Hippocampal formation (tissue), 2 donors: ENCODE measurements at places on chromosomes 13 and 19.

- DNase-seq = no peak
Observed at GRCh38 chr13:40653527-40654318, 12.7 kb downstream of the FOXO1 start.

- peak; percentile 60 for DNase-seq
Observed at GRCh38 chr19:11137542-11138384, 17.8 kb downstream of the SPC24 start.

- no peak for DNase-seq
Observed at GRCh38 chr13:77817521-77817920, 101.1 kb downstream of the EDNRB start.

DNA sequence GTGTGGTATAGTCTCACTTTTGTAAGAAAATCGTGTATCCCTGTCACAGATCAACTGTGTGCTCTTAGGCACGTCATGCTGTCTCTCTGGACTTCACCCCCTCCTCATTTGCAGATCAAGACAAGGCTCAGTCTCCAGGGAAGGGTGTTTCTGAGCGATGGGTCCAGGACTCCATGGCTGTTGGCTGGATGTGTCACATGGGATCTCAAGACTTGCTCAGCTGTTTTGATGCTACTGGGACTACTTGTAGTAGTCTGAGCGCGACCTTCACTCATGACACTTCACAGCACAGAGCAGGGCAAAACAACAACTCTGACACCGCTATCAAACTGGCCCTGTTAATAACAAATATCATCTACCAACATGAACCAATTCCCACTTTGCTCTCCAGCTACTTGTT lies 36.2 kb downstream of the SMAD9 start:
- no peak for DNase-seq

- no peak for DNase-seq
Observed at GRCh38 chr13:112056284-112056727, 10.6 kb upstream of the SOX1 start.

GRCh38 chr19:279231-279630 lies 12.0 kb downstream of the PLPP2 start:
- DNase-seq = no peak

GRCh38 chr19:17255150-17255621 lies 9.4 kb downstream of the USHBP1 start:
- DNase-seq = no peak

DNA sequence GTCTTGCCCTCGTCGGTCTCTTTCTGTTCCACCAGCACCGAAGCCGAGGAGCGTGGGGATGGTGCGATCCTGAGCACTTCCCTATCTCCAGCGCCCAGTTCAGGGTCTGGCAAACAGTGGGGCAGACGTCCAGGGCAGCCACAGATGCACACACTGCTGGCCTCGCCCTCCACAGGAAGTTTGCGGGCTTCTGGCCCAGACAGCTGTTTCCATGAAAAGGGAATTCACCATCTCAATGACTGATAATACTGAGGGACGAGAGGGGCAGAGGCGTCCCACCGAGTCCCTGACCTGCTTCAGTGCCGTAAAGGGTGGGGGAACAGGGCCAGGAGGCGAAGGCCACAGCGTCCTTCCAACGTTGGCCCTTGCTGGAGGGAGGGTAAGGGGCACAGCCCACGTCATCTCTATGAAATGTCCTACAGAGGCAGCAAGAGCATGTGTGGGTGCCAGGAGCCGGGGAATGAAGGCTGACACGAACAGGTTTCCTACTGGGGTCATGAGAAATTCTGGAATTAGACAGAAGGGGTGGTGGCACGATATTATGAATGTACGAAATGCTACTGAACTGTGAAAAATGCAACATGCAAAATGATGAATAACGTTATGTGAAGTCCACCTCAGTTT lies 19.5 kb downstream of the SHC2 start:
- peak; percentile 6 for DNase-seq

DNA sequence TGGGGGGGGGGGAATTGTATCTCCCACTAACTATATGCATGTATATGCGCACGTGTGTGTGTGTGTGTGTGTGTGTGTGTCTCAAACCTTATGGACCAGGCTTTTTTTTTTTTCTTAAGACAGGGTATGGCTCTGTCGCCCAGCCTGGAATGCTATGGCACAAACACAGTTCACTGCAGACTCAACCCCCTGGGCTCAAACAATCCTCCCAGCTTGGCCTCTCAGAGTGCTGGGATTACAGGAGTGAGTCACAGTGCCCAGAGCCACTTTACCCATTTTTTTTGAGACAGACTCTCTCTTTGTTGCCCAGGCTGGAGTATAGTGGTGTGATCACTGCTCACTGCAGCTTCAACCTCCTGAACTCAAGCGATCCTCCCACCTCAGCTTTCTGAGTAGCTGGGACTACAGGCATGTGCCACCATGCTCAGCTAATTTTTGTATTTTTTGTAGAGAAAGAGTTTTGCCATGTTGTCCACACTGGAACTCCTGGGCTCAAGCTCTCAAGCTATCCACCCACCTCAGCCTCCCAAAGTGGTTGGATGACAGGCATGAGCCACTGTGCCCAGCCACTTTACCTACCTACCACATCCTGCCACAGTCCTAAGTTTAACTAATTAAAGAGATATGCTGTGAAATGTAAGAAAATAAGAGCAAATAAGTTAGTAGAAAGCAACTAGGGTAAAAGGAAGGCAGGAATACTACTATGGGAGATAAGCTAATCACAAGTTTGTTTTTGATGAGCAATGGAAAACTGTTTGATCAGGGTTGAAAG lies 2.4 kb downstream of the ZMYM5 start:
- no peak for DNase-seq

DNA sequence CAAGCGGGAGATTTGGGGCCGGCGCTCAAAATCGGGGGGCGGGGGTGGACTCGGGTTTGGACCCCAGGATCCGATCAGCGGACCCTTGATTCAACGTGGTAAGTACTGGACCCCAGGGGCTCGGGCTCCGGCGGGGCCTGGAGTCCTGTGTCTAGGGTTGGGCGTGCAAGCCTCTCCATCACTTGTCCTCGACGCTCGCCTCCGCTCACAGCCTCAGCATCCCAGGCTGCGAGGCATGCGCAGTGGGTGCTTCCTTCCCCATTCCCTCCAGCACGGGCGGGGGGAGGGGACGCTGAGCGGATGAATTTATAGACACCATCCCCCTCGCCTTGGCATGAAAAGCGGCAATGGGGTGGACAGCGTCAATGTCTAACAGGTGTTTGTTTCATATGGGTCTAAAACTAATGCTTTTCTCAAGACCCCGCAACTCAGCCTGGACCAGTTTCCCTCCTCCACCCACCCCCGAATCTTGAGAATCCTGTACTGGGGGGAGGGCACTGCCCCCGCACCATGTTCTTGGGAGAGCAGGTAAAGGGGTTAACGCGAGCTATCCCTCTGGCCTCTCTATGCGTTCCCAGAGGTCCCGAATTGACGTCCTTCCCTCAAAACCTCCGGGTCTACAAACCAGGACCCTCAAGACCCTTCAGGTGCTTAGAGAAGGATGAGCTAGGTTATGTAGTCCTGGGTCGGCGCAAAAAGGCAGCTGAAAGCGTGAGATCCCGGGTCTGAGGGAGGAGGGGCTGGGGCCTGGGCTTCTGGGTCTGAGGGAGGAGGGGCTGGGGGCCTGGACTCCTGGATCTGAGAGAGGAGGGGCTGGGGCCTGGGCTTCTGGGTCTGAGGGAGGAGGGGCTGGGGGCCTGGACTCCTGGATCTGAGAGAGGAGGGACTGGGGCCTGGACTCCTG lies 579 bp downstream of the CPT1C start:
- peak; percentile 60 for DNase-seq

DNA sequence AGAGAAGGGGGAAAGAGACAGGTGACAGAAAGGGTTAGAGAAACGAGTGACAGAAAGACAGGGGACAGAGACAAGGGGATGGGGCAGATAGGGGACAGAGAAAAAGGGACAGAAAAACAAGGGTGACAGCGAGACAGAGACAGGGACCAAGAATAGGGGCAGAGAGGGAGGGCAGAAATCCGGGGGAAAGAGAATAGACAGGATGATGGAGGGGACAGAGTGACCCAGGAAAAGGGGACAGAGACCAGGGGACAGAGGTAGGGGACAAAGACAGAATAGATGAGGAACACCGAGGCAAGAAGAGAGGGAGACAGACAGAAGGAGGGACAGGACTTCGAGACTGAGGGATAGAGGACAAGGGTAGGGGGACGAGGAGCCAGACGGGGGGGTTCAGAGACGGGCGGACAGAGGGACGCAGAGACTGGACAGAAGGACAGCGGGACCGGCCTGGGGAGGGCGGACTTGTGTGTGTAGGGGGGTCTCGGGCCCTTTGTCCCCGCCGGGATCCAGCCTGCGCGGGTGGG lies 593 bp downstream of the CADM4 start:
- DNase-seq = no peak

DNA sequence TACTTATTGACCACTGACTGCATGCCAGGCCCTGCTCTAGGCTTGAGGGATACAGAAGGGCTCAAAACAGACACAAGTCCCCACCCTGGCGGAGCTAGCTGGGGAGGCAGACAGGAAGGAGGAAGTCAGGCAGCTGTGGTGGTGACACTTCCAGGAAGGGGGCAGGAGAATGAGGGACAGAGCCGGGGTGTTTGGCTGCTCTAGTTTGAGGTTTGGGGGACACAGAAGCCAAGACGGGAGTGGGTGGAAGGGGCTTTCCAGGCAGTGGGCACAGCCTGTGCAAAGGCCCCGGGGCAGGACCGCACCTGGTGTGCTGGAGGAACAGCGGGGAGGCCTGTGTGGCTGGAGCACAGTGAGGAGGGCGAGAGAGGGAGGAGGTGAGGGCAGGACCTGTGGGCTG lies 4.0 kb downstream of the MRPL54 start:
- DNase-seq = no peak

- no peak for DNase-seq
Observed at GRCh38 chr19:1862424-1863327, 703 bp downstream of the KLF16 start.

DNA sequence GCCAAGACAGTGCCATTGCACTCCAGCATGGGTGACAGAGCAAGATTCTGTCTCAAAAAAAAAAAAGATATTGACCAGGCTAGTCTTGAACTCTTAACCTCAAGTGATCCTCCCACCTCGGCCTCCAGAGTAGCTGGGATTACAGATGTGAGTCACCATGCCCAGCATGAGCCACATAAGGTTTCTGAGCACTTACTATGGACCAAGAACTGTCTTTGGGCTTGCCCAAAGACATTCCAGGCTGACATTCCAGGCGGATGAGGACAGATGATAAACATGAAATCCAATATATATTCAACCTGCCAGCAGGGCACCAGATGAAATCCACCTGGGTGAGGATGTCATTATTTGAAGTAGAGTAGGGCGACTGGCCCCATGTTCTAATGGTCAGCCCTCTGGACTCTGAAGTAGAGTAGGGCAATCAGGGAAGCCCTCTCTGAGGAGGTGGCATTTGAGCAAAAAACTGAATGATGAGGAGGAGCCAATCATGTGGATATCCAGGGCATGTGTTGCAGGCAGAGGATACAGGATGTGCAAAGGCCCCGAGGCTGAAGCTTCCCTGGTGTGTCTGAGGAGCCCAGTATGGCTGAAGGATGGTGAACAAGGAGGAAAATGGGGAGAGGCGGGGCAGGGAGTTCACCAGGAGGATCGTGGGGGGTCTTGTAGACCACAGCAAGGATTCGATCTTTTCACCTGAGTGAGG lies 4.0 kb downstream of the C19orf38 start:
- no peak for DNase-seq

DNA sequence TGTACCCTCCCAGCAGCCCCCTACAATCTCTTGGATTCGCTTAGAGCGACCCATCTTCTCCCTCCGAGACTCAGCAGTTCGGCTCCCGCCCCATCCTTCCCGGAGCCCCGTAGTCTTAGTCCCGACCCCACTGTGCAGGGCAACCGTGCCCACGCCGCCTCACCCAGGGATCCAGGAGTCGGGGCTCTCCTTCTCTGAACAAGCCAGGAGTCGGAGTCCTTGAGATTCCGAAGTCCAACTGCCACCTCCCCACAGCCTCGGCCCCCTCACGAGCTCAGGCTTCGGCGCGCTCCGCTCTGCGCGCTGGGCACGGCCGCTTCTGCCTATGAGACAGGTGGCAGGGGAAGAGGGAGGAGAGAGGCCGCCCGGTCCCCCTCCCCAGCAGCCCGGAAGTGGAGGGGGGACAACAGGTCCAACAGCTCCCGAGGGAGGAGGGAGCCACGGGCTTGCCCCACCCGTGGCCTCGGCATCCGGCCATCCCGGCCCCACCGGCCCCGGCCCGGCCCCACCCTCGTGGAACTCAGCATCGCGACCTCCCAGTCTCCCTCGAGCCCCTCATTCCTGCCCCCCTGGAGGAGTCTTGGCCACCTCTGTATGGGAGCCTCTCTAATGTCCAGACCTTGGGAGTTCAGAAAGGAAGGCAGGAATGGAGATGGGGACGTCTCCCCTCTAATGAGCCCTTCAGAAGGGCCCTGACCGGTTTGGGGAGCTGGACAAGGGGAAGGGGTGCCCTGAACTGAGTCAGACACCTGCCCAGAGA lies at the start of gene PHLDB3:
Gene PHLDB3 (minus strand): TSS at position 321 of the 760 bp plus-strand sequence. CDS start 628 bp downstream, outside the sequence.
- DNase-seq = no peak

- no peak for DNase-seq
Observed at GRCh38 chr13:113324398-113324797, 27.4 kb downstream of the LAMP1 start.

GRCh38 chr13:50481936-50482335 lies 361.6 kb downstream of the DLEU7 start:
- no peak for DNase-seq

DNA sequence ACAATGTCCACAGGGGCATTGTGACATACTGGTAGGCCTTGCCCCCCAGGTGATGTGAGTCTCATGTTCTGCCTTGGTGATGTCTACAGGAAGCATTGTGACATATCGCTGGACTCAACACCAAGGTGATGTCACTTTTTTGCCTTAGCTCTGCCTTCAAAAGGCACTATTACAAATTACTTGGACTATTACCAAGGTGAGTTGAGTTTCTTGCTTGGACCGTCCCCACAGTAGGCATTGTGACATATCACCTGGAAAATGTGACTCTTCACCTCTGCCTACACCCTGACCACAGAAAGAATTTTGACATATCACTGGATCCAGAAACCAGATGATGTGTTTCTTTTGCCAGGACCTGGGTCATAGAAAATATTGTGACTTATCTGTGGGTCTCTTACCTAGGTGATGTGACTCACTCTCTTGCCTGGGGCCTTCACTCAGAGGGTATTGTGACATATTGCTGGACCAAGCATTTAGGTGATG lies 60.6 kb upstream of the ZNF724 start:
- DNase-seq = no peak

DNA sequence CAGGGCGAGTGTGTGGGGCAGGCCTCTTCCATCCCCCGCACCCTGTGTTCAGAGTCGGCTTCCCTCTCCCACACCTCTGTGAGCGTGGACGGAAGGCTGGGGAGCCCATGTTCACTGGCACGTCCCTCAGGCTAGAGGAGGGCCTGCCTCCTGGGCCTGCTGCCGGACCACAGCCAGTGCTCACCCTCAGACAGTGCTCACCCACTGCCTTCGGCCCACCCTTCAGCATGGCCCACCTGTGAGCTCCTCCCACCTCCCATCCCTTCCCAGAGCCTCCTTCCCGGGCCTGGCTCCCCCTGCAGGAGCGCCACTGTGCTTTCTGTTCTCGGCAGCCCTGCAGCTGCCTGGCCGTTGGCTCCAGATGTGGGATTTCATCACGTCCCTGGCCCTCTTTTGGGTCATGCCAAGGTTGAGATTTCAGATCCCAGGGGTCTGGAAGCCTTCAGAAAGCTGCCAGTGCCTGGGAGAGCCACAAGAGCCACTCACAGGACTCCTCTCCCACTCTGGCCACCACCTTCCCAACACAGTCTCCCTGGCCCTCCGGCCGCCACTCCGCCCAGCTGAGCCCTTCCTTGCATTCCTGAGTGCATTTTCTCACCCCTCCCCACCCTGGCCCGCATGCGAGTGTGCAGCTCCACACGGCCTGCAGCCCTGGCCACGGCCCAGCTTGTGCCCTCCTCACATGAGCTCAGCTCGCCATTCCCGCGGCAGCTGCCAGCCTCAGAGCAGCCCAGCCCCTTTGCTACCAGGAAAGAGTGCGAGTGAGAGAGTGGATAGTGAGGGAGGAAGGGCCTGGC lies 25.3 kb downstream of the CAPN12 start:
- DNase-seq = peak; percentile 72

- DNase-seq = no peak
Observed at GRCh38 chr13:82165396-82166174, 1716.7 kb downstream of the SLITRK1 start.
